AG09319 (cell line): ENCODE measurements at places on chromosomes 1 and 21.

DNA sequence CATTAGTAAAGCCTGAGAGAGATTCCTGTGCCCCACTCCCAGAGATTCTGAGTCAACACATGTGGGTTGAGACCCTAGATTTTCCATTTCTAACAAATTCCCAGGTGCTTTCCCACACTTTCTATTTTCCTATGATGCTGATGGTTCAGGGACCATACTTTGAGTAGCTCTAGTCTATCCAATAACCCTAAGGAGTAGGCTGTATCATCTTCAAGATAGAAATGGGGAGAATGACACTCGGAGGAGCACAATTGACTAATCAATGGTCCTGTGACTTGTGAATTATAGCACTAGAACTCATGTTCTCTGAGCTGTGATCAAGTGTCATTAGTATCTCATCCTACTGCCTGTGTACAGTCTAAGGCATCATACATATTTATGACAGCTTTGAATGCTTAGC is 232.9 kb upstream of the B3GALT2 start:
- no peak for DNase-seq

GRCh38 chr1:35505911-35506798 is 51.0 kb downstream of the KIAA0319L start:
- DNase-seq, result peak; percentile 93

- DNase-seq, result peak; percentile 19
These were observed 97.5 kb upstream of the CTTNBP2NL start for GRCh38 chr1:112298558-112298957.

DNA sequence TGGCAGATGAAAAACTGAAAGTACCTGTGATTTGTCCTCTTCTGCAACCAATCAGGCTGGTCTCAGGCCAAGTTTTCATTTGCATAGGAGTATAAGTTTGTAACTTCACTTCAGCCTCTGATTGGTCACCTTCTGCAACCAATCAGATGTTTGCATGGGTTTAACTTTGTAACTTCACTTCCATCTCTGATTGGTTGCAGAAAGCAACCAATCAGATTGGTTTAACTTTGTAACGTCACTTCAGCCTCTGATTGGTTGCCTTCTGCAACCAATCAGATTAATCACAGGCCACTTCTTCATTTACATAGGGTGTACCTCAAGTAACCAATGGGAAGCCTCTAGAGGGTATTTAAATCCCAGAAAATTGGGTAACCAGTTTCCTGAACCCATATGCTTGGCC is 18.9 kb upstream of the TUT4 start:
- no peak for DNase-seq

DNA sequence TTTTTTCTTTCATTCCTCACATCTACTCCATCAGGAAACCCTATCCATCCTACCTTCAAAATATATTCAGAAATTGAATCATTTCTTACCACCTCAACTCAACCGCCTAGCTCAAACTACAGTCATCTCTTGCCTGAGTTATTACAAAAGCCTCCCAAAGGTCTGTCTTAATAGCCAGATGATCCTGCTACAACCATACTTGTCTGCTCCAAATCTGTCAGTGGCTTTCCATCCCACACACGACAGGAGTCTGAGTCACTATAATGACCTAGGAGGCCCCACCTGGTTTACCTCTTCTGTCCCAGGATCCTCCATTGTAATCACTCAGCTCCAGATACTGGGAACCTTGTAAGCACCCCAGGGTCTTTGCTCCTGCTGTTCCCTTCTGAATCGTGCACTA is 37.1 kb upstream of the IL12RB2 start:
- DNase-seq, result no peak

GRCh38 chr1:27616441-27616840 is 12.5 kb upstream of the AHDC1 start:
- no peak for DNase-seq

- DNase-seq, result no peak
These were observed 45.5 kb downstream of the PRDM15 start for GRCh38 chr21:41833497-41834115.

- DNase-seq, result no peak
These were observed 34.4 kb downstream of the TMCC2 start for GRCh38 chr1:205261946-205262691.

DNA sequence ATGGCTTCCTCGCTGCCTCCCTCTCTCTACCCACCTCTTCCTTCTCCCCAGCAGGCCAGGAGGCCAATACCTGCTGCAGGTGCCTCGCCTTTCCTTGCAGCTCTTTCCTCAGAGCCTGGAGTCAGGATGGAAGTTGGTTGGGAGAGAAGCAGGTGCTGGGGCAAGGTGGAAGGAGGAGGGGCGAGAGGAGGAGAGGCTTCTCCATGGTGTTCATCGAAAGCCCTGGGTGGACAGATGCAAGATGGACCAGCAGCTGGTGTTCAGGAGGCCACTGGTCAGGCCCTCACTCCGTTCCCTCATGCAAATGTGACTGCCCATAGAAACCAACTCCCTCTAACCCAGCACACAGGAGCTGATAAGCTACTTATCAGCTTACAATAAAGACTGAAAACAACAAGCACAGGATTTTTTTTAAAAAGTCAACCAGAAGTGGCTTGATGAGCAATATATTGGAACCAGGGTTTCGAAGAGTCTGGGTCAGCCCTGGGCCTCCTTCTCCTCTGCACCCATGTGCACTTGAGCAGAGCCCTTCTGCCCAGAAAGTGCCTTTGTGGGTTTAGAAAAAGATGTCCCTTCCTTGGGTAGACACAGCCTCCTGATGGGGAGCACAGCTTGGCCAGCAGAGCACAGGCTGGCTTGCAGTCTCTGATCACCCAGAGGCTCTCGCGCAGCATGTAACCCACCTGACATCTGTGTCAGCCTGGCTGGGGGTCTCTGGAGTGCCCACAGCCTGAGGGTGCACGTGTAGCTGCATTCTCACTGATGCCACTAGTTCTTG is 16.6 kb upstream of the GSTM4 start:
- no peak for DNase-seq

- no peak for DNase-seq
These were observed 12.6 kb downstream of the TRIM46 start for GRCh38 chr1:155186067-155186793.

DNA sequence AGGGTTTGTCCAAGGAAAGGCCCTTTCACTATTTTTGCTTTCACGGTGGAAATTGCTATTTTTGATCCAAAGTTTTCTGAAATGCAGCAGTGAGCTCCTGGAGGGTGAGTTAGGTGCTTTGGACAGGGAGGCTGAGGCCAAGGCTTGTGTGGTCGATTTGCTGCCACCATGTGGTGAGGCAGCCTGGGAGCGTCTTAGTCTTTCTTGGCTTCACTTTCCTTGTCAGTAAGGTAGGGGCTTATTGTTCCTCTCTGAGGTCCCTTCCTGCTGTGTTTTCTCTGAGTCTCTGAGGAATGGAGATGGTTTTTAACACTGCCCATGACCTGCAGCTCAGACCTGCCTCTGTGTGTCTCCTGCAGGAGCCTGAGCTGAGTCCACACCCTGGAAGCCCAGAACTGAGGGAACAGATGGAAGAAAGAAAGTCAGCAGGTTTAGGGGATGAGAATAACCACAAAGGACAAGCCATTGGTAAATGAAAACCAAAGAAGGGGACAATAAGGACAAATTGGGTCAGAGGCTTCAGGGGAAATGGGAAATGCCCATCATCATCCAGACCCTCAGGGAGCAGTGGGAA is 20.1 kb upstream of the S100A10 start:
- DNase-seq, result no peak

DNA sequence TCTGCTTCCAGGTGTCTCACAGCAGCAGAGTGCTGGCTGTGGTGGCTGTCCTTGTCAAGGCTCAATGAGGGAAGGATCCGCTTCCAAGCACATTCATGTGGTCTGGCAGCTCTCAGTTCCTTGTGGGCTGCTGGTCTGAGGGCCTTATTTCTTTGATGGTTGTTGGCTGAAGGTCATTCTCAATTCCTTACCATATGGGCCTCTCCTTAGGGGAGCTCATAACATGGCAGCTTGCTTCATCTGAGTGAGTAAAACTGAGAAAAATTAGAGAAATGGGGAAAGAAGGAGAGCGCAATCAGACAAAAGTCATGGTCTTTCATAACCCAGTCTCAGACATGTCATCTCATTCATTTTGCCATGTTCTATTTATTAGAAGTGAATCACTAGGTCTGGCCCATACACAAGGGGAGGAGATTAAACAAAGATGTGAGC is 81.7 kb upstream of the TSPAN2 start:
- no peak for DNase-seq

DNA sequence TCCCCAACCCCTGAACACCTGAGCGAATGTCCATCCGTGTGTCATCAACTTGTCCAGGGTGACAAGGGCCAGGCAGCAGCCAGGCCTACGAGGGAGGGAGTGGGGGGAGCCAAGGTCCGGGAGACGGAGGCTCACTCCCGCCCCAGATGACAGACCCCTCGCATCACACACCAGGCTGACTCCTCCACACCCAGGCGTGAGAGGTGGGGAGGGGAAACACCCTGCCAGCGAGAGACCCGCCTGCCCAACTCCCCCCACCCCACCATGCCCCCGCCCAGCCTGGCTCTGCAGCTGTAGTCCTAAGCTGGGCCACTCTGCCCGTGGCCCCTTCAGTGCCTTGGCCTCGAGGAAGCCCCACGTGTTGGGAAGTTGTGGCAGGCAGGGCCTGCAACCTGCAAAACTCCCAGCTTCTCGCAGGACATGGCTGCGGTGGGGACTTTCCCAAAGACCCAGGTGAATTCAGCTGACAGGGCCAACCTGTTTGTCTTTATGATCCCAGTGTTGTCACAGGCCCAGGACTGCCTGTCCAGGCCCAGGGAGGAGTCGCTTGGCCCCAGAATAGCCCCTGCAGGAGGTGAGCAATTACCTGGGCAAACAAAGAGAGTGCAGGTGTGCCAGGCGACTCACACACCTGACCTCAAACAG is 62.9 kb downstream of the RIPK4 start:
- no peak for DNase-seq

- no peak for DNase-seq
These were observed 500 bp upstream of the DOCK7 start for GRCh38 chr1:62688687-62689085.

GRCh38 chr1:205967554-205968335 is 24.5 kb upstream of the SLC26A9 start:
- no peak for DNase-seq

DNA sequence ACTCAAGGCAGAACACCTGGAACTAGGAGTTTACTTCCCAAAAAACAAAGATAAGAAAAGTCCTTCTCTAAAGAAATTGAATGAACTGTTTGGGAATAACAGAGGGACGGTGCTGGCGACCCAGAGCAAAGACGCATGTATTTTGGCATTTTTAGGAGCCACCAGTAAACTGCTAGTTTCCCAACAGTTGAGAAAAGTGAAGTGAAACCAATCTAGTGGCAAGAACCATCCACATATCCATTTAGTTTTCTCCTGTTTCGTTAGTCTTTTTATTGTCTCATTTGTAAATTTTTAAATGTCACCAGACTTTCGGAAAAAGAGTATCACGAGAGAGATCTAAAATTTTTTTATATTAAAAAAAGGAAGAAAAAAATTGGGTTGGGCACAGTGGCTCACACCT is 30.2 kb downstream of the ODF2L start:
- no peak for DNase-seq

DNA sequence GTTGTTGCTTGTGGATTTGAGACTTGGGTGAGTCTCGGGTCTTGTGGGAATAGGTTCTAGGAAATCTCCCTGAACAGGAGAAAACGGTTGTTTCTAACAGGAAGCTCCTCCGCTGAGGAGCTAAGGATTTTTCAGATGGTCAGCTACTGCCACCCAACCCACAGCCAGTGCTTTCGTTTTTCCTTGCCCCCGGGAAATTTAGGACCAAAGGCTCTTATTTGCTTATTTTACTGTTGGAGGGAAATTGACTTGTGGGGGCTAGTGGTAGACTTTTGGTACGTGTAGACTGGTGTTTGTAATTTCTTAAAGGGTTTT is 792 bp downstream of the SNX7 start:
- no peak for DNase-seq

GRCh38 chr1:241957692-241958494 is at the start of gene BECN2:
TSS of gene BECN2 (plus strand) at chr1:241957767. CDS start at chr1:241957767, 0 bp downstream.
- no peak for DNase-seq

DNA sequence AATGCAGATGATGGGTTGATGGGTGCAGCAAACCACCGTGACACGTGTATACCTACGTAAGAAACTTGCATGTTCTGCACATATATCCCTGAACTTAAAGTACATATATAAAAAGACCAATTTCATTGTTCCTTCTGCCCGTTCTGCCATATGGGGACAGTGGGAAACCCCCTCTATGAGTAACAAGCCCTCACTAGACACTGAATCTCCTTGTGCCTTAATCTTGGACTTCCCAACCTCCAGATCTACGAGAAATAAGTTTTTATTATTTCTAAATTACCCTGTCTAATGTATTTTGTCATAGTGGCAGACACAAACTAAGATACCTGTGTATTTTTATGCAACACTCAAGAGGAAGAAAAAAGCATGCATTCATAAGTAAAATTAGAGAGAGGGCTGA is 10.0 kb downstream of the GBP7 start:
- DNase-seq, result no peak

GRCh38 chr21:45135122-45135521 is 60.7 kb downstream of the ADARB1 start:
- no peak for DNase-seq

- DNase-seq, result no peak
These were observed 95.9 kb downstream of the PTPRU start for GRCh38 chr1:29332204-29332603.

- DNase-seq, result no peak
These were observed 436.5 kb upstream of the DAB1 start for GRCh38 chr1:57860325-57860724.

DNA sequence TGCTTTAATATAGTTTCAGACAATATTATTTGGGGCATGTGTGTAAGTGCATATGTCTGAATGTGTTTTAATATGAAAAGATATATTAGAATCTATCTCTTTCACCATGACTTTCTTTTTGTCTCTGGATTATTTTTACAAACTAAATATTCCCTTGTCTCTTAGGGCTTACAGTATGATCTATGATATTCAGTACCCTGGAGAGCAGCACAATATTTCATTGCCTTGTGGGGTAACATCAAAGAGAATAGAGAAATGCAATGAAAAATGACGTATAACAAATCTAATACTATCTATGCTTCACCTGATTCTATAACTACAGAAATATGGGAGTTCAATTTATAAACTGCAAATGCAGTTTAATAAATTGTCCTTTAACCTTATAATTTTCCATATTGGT is 2084.5 kb downstream of the MRPL39 start:
- no peak for DNase-seq

DNA sequence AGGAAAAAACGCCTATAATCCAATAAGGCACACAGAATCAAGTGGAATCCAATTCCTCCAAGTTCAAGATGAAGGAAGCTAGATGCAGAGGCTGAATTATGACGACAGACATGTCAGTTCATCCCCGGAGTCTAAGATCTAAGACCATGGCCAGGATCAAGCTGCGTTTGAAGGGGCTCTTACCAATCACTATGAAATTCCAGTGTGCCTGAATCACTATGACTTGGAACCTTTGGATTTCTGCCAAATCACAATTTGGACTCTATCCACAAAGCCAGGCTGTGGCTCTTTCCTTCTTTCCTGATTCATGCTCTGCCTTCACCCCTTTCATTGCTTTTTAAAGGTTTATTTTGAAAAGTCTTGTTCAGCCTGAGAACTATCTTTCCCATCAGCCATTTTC is 17.1 kb downstream of the OLIG2 start:
- peak; percentile 30 for DNase-seq

- no peak for DNase-seq
These were observed 35.7 kb downstream of the NCF2 start for GRCh38 chr1:183554577-183554976.

- DNase-seq, result no peak
These were observed 49.1 kb downstream of the HLX start for GRCh38 chr1:220928320-220928719.
